IMR-90 (cell line): ENCODE measurements at places on chromosomes 16 and 17.

- DNase-seq, result no peak
Measured at GRCh38 chr17:65797809-65798208, 236.4 kb upstream of the AXIN2 start.

- peak; percentile 34 for DNase-seq
Measured at GRCh38 chr16:81424771-81425170, 19.8 kb upstream of the CMIP start.

DNA sequence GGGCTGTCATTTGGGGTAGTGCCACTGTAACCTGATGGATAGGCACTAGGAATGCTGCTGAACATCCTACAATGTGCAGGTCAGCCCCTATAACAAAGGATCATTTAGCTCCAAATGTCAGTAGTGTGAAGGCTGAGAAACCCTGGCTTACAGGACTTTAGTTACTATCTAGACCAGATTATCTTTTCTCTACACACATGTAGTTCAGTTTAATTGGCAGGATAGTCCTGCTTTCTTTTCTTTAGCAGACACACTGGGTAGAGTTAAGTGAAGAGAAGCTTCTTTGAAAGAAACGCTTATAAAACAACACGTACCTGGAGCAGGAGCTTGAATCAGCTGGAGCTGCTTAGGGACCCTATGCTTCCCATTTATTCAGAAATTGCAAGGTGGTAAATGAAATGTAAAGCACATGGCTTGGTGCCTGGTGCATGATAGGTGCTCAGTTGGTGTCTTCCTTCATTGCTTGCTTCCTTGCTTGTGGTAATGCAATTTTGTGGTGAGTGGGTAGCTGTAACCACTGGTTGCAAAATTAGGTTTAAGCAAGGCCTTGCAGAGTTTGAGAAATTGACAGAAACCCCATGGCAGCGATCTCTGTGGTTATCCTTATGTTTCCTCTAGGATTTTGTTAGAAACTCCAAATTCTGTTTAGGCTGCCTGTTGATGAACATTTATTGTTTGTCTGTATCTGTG lies 9.4 kb downstream of the METTL9 start:
- DNase-seq, result no peak

GRCh38 chr16:9153502-9153864 lies 62.0 kb downstream of the HAPSTR1 start:
- no peak for DNase-seq

DNA sequence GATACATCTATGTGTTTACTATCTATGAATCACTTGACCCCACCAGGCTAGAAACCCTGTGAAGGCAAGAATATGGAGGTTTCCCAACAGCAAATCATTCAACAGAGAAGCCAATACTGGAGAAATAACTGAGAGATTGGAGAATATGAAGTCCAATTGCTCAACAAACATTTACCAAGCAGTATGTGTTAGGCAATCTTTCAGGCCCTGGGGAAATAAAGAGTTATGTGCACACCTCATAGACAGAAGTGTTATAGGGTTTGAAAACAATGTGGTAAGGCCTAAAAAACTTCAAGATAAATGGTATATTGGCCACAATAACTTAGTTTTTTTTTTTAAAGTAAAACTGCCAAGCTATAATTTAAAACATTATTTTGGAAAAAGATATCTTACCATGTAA lies 1245.8 kb downstream of the CDH11 start:
- DNase-seq, result no peak

GRCh38 chr16:1193825-1194581 lies 31.1 kb downstream of the TPSG1 start:
- no peak for DNase-seq

- DNase-seq, result peak; percentile 75
Measured at GRCh38 chr16:11005611-11005975, 61.2 kb downstream of the CLEC16A start.

- peak; percentile 77 for DNase-seq
Measured at GRCh38 chr16:68902003-68902968, 59.0 kb downstream of the TANGO6 start.

DNA sequence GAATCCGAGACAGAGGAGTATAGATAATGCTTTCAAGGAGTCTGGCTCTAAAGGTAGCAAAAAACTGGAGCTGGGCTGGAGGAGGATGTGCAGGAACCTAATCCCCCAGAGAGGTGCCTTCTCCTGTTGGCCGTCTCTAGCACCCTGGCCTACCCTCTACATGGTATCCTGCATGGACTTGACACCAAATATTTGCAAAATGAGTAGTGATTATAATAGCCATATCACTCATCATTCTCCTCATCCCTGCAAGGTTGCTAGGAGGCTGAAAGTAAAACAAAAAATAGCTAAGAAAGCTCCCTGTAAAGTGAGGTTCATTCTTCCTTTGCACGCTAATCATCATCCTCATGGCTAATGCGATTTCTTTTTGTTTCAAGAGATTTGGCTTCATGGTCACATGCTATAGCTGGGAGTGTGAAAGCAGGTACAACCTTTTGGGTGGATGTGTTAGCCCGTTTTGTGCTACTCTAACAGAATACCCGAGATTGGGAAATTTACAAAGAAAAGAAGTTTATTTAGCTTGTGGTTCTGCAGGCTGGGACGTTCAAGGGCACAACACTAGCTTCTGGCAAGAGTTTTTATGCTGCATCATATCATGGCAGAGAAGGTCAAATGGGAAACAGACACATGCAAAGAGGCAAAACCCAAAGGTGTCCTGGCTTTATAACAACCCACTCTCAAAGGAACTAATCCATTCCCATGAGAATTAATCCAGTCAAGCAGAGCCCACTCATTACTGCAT lies 27.1 kb upstream of the CIITA start:
- DNase-seq, result no peak

GRCh38 chr16:6032438-6032837 lies 934.8 kb upstream of the EEF2KMT start:
- DNase-seq, result no peak

DNA sequence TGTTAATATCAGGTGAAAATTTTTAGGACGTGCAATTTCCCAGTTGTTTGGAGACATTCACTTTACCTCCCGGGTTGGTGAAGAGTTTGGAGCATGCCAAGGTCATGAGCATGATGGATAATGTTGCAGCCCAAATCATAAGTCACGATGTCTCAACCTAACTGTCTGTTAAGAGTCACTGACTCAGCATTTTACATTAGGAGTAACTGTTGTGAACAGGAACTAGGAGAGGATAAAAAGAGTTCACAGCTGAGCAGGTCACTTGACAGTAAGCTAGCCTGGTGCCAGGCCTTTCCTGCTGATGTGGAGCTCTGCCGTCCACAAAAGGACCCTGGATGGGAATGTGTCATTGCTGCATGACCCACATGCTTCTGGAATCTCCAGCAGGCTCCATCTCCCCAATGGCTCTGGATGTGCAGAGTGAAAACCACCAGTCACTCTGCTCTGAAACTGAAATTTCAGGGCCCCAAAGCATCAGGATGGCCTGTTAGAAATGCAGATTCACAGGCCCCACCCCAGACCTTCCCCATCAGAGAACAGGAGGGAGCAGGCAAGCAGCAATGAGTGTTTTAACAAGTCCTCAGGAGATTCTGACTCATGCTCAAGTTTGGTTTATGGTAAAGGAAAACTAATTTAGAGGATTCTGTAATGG lies 371.6 kb upstream of the MAF start:
- no peak for DNase-seq

DNA sequence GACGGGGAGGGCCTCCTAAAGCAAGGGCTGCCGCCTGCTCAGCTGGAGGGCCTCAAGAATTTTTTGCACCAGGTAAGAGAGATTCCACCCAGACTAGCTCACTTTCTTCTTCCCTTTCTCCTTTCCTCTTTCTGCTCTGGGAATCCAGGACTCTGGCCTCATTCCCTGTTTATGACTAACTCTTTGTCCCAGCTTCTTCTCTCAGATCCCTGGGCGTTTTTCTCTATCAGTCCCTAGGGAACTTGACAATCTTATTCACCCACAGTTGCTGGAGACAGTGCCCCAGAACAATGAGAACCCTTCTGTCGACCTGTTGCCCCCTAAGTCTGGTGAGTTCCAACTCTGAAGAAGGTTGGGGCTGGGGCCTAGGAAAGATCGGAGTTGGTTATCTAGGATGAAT lies 15.6 kb downstream of the CNTROB start:
- no peak for DNase-seq

DNA sequence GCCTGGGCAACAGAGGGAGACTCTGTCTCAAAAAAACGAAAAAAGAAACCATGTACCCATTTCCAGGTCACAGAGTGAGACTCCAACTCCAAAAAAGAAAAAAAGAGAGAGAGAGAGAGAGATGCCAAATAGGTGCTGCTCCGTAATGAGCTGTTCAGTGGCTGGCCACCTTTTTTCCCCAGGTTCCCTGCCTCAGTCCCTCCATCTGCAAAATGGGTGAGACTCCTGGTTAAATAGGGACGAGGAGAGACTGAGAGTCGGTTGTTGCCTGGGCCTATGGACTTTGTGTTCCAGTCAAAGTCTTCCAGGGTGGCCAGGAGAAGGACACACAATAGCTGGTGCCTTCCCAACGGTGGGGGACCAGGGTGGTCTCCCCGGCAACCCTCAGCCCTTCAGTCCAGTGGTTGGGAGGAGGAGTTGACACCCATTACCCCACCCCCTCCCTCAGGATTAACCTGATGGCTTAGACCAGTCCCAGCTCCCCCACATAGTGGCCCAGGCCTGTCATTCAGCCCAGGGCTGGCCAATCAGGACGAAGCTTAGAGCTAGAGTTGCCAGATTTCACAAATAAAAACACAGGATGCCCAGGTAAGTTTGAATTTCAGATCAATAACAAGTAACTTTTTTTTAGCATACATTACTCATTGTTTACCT lies 258.2 kb downstream of the PARN start:
- no peak for DNase-seq

GRCh38 chr16:2814551-2815298 lies 2.3 kb upstream of the PRSS21 start:
- DNase-seq, result no peak

DNA sequence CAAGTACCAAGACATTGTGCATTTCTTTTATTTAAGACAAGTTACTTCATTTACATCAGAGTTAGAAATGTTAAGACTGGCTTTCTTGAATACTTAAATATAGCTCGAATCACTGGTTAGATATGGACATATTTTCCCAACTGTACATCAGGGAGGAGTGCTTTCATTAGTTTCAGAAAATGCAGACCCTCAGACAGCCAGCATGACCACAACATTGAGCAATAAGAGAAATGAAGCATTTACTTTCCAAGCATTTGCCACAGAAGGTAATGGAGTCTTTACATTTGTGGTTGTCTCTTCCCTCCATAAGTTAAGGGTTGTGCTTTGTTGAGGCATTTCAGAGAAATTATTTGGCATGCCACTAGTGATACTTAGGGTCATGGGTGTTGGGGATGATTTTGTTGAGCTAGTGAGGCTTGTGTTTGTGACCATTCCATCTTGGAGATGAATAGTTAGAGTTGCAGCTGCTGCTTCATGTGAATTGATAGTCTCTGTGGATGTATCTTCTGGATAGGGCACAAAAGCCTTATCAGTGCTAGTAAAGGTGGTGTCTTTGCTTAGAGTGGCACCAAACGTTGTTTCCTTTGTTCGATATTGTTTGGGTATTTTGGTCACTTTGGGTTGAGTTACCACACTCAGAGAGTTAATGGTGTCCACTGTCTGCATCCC lies 2.1 kb downstream of the OMG start:
- DNase-seq, result no peak

DNA sequence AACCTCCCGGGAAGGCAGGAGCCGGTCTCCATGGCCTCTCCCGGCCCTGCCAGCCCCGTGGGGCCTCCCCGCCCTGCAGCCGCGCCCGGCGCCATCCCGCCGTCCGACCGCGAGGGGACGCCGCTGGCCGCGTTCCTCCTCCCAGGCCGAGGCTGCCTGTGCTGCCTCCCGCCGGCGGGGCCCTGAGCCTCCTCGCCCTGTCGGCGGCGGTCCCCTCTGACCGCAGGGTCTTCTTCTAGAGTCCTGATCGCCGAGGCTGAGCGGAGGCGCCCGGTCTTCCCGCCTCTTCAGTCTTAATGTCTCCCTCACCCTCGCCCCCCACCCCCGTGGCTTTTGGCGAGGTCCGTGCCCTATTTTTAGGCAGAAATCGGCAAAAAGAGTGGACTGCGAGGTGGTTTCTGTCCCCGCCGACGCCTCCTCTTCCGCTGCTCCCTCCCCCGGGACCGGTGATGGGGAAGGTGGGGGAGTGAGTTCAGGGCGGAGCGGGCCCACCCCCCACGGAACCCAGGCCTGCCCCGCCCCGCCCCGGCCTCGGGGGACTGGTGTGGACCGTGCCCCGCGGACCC lies 794 bp upstream of the CPNE7 start:
- peak; percentile 61 for DNase-seq

GRCh38 chr16:74740795-74741304 lies 33.8 kb downstream of the FA2H start:
- DNase-seq, result no peak

DNA sequence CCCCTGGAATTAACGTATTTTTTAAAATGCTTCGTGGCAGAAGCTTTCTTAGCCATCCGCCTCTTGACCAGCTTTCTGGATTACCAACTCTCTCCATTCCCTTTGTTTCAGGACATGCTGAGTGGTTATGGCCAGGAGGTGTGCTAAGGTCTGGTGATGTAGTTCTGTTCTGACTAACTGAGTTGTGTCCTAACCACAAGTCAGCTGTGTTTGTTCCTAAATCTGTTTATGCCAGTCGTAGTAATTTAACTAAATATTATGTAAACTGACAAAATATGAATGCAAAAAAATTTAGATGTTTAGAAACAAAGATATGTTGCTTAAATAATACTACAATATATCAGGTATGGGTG lies 61.6 kb downstream of the MRTFB start:
- peak; percentile 58 for DNase-seq

GRCh38 chr16:88770461-88771293 lies 14.3 kb downstream of the PIEZO1 start:
- DNase-seq, result peak; percentile 87

- no peak for DNase-seq
Measured at GRCh38 chr16:67194260-67194659, 2.3 kb downstream of the E2F4 start.

- DNase-seq, result peak; percentile 96
Measured at GRCh38 chr17:76872221-76872873, 4.1 kb downstream of the MGAT5B start.

DNA sequence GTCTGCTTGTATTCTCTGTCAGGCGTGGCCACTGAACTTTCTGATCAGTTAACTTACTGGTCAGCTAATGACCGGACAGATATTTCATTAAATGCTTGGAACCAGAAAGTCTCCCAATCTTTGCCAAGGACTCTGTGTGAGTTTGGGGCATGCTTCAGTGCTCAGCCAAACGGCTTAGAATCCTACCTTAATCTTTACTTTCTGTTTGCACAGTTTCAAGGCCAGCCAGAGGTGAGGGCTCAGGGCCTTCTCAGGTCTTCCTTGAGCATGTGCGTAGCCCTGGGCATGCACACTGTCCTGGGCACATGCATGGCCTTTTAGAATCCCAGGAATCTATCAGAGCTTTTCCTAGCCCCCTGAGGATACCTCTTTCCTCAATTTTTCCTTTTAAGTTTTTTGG lies 230.1 kb downstream of the RAB11FIP4 start:
- DNase-seq, result no peak

- DNase-seq, result peak; percentile 21
Measured at GRCh38 chr17:28811651-28812090, 30.9 kb downstream of the FAM222B start.

- no peak for DNase-seq
Measured at GRCh38 chr16:50910736-50911100, 168.8 kb downstream of the CYLD start.
